ENCODE measurements at places on chromosomes 3 and 15.

DNA sequence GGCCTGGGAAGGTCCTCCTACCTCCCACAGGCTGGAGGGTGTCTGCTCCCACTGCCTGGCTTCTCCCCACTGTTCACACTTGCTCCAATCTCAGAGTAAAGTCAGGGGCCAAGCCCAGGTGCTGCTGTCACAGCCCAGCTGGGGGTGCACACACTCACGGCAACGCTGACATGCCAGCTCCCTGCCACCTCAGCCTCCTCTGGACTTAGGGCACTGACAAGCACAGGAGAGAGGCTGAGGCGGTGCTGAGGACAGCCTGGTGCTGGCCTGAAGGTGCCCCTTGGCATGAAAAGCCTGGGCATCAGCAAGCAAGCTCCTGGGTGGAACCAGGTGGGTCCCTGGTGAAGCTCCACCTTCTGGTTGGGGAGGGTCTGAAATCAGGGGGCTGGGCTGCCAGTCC, 53.0 kb downstream of the LSAMP start:
- no peak for DNase-seq

DNA sequence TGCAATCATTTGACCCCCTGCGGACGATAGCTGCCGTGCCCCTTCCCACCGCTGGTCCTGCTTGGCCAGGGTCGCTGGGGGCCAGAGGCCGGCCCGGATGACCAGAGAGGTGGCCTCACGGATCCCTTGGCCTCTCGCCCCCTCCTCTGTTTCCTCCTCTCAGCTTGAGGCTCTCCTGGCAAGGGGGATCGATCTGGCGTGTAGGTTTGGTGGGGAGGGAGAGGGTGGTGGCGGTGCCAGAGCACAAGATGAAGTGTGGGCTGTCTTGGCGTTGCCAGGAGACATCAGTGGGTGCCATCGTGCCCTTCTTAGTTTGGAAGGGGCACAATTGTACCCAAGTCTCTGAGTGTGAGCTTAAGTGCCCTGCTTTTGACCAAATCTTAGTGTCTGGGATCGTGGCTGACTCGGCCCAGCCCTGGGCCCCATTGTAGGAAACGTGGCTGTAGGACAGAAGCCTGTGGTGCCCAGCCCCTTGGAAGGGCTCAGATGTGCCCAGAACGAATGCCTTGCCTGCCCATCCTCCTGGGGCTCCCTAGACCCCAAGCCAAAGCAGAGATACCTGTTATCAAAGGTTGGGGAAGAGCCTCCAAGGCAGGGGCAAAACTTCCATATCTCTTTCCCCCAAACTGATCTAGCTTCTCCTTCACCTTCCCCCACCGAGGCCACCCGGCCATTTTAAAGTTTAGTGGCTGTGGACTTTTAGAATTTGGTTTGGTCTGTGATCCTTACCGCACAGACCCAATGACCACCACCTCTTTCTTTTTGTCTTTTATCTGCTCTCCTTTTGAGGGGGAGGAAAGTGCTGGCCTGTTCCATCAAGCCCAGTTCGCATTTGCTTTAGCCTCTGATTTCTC, 14.4 kb downstream of the NR2F2 start:
- DNase-seq = no peak

GRCh38 chr15:89751748-89752147, 699 bp upstream of the MESP1 start:
- no peak for DNase-seq

GRCh38 chr3:44509393-44509921, 32.0 kb upstream of the ZNF445 start:
- DNase-seq = peak; percentile 10

DNA sequence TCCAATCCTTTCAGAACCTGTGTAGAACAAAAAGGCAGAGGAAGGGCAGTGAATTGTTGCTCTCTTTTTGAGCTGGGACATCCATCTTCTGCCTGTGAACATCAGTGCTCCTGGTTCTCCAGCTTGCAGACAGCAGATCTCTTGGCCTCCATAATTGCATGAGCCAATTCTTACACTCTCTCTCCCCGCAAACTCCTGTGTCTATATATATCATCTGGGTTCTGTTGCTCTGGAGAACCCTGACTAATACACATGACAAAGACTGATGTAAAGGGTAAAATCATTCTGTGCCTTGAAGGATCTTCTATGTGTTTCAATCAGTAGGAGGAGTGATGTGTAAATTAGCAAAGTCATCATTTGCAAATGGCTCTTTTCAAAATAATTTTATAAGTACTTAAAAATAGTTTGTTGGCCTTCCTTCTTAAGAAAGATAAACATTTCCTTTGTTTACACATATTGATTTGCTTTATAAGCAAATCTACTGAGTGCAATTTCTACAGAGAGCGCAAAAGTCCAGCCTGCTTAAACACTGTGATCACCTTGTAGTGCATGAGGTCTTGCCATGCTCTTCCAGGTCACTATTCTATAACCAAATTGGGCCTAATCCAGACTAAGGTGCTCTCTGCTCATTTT, 154.9 kb upstream of the ANKRD28 start:
- DNase-seq = no peak

DNA sequence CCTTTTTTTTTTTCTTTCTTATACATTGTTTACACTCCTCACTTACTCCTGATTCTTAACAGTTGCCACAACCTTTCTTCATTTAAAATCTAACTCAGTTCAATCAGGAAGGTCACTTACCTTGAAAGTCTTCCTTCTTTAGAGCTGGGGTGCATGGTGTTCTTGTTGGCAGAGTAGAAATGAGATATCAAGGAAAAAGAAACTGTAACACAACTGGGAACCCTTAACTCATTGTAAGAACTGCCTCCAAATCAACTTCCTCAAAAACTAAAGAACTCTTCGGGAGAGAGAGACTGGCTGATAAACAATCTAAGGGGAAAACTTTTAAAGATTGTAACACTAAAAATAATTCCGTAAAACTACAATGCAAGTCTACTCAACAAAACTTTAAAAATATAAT, 1.4 kb upstream of the APPL1 start:
- DNase-seq = no peak

DNA sequence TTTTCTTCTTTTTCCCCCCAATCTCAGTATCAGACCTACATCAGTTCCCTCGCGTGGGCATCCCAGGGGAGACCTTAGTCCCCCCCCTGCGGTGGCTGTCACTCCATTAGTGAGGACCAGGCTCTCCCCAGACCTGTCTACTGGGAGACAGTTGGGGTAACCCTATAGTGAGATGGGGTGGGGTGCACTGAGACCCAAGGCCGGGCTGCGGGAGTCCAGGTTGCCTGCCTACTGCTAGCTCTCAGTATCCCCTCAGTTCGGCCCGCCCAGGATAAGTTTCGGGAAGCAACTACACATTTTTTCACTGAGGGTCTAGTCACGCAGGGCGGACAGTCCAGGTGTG, 671 bp upstream of the DCUN1D1 start:
- no peak for DNase-seq

DNA sequence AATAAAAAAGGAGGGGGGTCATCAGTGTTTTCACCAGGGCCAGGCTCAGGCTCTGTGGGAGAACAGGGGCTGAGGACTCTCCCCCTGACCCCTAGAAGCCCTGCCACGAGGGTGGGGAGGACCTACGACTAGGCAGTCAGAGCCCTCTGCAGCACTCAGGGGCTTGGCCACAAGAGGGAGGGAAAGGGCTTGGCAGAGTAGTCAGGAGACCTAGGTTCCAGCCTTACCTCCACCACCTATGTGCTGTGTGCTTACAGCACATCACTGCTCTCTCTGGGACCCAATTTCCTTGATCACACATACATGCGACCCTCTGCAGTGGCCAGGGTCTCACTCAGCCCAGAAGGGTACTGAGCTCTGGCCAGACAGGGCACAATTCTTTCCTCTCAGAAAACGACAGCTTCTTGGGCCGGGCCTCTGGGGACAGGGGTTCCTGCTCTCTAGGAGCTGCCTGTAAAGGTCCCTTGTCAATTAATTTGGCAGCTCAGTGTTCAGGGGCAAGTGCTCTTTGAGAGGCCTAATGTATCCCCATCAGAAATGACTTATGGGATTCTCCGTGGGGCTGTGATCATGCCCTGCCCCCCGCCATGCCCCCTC, 16.4 kb upstream of the SKIC8 start:
- DNase-seq = no peak

- DNase-seq = no peak
Observed at GRCh38 chr3:197026481-197026866, 3.1 kb downstream of the MELTF start.

DNA sequence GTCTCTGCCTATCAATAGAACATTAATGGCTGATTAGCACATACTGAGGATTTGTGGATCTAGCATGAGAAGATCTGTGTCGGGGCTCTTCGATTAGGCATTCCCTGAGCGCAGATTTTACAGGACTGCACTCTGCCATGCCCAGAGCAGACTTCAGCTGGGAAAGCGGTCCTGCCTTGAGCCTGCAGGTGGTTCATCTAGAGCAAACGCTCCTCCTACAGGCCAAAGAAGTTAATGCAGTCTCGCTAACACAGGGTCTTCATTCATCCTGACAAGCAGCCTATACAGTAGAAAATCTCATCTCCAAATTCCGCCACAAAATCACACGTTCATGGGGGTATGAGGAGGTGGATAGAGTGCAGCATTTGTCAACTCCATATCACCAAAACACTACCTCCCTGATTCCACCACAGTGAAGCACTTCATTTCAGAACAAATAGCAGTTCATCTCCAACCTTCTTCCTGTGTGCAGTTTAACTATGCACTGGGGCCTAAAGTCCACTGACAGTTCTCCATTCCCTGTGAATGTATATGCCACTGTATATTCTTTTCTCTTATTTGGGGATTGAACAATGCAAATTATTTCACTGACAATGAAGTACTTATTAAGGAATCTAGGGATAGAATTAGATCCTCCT, 405.8 kb downstream of the IGSF11 start:
- peak; percentile 62 for DNase-seq

Measured in fibroblast of the aortic adventitia (primary cell).